ENCODE measurements at places on chromosomes 4 and X.
A peak's percentile ranks its signal among the peaks of the same experiment; 100 is the strongest.

GRCh38 chr4:74715706-74716435, 78.5 kb downstream of the BTC start:
- DNase-seq, result no peak

GRCh38 chr4:52694936-52695335, 35.8 kb upstream of the USP46 start:
- no peak for DNase-seq

- no peak for DNase-seq
These were observed 204.9 kb downstream of the GBA3 start for GRCh38 chr4:22897520-22898108.

DNA sequence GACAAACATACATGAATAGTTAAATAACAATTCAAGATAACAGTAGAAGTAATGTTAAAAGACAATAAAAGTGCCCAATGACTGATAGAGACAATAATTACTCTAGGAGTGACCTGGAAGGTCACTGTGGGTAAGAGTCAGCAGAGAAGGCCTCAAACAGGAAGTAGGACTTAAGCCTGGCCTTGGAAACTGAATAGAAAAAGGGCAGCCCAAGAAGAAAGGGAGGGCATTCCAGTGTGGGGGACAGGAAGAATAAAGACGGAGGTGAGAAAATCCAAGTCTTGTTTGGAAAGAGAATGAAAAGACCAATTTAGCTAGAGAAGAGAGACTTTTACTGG, 6.0 kb downstream of the P2RY4 start:
- DNase-seq, result no peak

- DNase-seq, result no peak
These were observed at the start of gene MID1 for GRCh38 chrX:10620121-10620699. TSS of gene MID1 (minus strand) at chrX:10620585. CDS start at chrX:10567547, 53,038 bp downstream.

DNA sequence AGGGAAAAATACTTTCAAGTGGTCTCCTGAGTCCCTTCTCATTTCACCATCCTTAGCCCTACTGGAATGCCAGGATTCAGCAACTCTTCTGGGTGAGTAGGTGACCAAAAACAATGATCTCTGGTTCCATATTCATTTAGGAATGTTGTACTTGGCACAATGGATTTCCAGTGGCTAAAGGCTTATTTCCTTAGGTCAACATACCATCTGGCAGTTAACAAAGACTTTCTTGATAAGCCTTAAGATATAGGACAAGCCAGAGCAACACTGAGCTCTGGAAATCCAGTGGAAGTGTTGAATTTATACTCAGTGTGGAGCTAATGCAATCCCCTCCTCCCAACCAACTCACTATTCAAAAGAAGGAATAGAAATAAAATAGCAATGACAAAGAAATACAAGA, 139.4 kb upstream of the EMCN start:
- DNase-seq, result no peak

DNA sequence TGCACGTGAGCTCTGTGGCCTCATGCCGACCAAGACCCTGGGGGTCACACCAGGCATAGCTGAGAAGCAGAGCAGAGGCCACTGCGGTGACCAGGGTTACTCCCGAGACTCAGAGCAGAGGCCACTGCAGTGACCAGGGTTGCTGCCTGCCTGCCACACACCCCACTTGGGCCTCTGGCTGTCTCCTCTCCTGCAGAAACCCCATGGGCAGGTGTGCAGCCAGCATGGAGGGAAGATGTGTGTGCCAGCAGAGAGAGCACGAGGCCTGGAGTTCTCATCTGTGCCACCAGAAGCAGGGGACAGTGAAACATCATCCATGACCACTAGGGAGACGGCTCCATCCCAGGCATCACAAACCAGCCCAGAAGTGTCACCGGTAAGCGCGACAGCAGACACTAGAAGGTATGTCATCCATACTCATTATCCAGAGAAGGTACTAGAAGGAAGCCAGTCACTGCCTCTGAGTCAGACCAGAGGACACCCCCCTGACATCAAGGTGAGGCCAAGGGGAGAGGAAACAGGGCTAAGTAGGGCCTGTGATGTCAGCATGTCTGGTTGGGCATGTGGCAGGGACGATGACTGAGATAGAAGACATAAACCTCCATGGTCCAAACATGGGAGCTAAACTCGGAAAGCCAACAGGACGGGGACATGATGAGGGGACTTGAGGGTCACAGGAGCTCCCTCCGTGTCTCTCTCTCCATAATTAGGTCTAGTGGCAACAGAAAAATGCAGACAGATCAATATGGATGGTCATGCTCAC, 24.2 kb upstream of the SPON2 start:
- DNase-seq, result no peak

DNA sequence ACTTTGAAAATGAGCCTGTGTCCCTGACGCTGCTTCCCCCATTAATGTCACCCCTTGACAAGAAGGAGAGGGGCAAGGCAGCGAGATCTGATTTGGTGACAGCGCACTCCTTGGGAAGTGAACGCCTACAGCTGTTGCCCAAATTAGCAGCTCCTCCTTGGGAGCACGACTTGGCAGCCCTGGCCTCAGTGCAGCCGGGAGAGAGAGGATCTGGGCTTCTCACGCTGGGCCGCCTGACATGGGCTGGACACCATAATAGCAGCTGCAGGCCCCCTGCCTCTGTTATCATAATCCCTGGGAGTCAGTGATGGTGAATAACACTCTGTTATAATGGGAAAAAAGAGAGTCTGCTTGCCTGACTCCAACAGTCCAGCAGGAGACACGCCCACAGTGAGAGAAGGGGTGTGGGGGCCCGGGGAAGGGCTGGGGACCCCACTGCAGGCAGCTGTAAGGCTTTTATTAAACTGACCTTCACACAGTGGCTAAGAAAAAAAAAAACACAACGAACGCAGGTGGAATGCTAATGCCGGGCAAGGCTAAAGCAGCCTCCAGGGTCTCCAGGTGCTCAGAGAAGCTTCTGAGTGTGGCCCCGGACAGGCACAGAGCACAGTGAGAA, 73.3 kb downstream of the PSAPL1 start:
- no peak for DNase-seq

GRCh38 chrX:2314831-2315365, 185.9 kb downstream of the DHRSX start:
- DNase-seq, result no peak

- DNase-seq, result no peak
These were observed 574.6 kb downstream of the RAPGEF2 start for GRCh38 chr4:159677521-159677920.

- no peak for DNase-seq
These were observed 885.3 kb downstream of the GLUD2 start for GRCh38 chrX:121932688-121933087.

- no peak for DNase-seq
These were observed 88.6 kb upstream of the MAML3 start for GRCh38 chr4:140242357-140243277.

GRCh38 chr4:38489011-38489861, 174.8 kb upstream of the KLF3 start:
- DNase-seq, result no peak

GRCh38 chr4:184262901-184263300, 45.2 kb upstream of the ENPP6 start:
- no peak for DNase-seq

GRCh38 chrX:17679261-17679660, 58.0 kb upstream of the SCML1 start:
- no peak for DNase-seq

DNA sequence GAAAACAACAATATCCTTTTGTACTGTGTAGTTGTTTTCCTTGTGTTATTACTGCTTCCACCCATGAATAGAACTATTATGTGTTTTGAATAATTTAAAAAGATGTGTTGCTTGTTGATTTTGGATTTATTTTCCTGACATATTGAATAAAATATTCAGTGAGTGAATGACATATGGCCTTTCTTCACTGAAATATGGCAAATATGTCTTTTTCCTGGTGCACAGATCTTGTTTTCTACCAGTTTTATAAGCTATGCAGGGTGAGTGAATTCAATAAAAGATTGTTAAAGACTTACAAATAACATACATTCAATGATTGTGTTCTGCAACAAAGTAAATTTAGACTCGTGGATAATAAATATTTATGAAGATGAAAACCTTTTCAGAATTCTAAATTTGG, 1216.3 kb upstream of the ADGRL3 start:
- no peak for DNase-seq

DNA sequence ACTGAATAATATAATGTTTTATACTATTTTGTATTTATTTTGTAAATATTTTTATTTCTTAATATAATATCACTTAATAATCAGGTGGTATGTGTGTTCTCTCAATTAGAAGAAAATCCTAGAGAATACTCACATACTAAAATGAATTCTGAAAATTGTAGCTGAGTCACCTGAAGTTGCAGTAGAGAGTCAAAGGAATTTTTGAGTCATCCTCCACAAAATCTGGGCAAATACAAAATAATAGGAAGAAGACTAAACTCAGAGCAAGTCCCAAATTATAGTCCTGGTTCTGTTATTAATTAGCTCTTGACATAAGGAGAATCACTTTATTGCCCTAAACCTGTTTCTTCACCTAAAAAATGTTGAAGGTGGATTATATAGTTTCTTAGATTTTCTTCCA, 57.8 kb downstream of the SPATA4 start:
- DNase-seq, result no peak

DNA sequence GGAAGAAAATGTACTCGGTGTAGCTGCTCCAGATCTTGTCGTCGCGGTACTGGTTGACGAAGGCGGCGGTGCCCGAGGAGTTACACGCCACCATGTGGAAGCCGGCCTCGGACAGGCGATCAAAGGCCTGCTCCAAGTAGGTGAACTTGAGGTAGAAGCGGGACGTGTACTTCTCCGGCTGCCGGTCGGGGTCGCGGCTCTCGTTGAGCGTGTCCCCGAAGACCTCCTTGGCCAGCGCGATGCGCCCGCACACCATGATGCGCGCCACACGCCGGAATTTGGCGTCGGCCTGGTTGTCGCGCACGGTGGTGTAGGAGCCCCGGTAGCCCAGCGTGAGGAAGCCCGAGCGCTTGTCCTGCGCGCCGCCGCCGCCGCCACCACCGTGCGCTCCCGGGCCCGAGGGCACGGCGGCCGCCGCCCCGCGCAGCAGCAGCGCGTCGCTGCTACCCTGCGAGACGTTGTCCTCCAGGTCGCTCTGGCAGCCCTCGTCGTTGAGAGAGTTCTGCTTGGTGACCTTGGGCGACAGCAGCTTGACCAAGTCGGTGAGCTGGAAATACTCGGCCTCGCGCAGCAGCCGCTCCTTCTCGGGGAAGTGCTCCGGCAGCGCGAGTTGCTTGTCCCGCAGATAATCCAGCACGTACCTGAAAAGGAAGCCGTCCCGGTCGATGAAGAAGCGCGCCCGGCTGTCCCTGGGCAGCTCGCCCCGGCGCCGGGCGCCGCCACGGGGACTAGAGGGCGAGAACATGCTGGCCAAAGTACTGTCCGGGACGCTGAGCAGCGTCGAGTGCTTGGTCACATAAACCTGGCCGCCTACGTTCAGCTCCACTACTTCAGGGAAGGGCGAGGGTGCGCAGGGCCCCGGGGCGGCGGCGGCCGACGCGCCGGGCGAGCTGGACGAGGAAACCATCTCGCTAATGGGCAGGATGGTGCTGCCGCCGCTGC, 775 bp downstream of the KCTD8 start:
- no peak for DNase-seq

GRCh38 chr4:74632634-74633033, 161.7 kb downstream of the BTC start:
- peak; percentile 5 for DNase-seq

DNA sequence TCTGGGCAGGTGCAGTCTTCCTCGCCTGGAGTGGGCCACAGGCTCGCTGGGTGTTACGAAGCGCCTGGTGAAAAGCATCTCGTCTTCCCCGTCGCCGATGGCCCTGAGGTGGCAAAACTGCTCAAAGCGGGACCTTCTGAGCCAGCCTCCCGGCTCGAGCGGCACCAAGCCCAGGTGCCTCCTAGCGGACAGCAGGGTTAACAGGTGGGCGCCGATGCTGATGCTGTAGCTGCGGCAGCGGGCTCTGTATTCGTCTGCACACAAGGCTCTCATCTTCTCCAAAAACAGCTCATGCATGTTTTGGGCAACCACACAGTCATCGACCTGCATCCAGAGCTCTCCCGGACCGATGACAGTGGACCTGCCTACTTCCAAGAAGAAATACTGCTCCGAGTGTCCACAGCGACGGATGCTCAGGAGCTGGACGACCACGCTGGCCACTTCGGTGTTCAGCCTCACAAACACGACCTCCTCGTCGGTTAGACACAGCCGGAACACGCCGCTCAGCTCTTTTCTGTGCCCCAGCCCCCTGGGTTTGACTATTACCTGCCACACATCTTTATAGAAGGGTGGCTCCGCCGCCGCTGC, 1.2 kb downstream of the IRS4 start:
- no peak for DNase-seq

DNA sequence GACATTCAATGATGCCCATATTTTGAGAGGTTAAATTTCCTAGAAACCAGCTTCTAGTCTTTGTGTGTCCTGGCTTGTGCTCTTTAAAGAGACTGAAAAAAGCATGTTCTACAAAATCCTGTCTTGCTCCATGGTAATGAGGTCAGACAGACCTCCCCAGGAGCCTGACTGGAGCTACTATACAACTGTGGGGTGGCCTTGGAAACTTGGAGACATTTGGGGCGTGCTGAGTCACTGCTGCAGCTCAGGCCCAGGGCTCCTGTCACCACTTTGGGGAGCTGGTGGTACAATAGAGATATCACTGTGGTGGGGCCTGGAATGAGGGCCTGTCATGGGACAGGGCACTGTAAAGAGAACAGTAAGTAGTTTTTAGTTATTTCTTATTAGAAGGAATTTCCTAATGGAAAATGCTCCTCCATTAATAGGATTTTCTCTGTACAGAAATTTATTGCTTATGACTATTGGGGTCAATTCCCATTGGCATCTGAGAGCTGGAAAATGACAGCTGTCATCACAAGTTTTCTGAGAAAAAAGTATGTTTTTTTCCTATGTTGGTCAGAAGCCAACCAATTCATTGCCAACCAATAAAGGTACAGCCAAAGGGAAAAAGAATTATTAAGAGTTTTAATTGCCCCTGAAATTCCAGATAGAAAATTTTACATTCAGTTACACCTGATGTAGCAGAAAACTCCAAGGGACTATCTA, 207.4 kb upstream of the JADE1 start:
- DNase-seq, result no peak

GRCh38 chr4:56879996-56880395, 27.7 kb upstream of the REST start:
- no peak for DNase-seq

GRCh38 chr4:173517781-173518424, 12.1 kb downstream of the HAND2 start:
- no peak for DNase-seq

GRCh38 chr4:140861359-140862176, 105.4 kb upstream of the TBC1D9 start:
- DNase-seq, result peak; percentile 7

DNA sequence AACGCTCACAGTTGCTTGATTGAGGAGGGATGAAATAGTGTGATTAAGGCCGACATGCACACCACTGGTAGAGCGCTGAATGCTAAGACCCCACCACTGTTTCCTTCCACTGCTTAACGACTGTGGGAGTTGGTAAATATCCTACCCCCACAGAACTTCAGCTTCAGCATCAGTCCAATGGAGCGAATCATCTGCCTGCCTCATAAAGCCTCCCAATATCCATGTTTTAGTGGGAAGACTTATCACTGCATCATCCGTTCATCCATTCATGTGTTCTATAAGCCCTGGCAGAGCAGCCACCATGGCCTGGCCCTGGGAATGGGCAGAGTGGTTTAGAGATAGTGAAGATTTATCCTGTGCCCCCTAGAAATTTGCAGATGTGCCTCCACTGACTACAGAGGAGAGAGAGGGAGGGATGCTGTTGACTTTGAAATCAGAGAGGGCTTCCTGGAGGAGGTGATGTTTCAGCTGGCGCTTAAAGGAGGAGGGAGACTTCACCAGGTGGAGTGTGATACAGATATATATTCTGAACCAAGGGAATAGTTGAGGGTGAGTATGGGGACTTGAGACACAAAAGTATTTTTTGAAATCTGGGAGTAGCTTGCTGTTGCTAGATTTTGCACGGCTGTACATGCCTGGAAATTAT, 71.9 kb upstream of the STX18 start:
- DNase-seq, result no peak

GRCh38 chrX:123184219-123184865, at the start of gene GRIA3:
TSS of gene GRIA3 (plus strand) at chrX:123184278. CDS start at chrX:123184536, 258 bp downstream.
- no peak for DNase-seq

All from activated T-cell treated with anti-CD3 and anti-CD28 coated beads, Interleukin-2, amount 50 U/mL, for 4 hours (primary cell).